ENCODE measurements at places on chromosomes 5 and 9. TPM values are rescaled to one million over a fixed set of nuclear protein-coding genes. Genes with fewer than 3 reads are reported as not detected.

GRCh38 chr9:127166111-127166510 is 43.7 kb upstream of the ANGPTL2 start:
- no peak for DNase-seq

Gene DMRT2
- polyA plus RNA-seq: 0.06 TPM

Gene LCN9
- not detected for polyA plus RNA-seq

Gene CCNJL
- polyA plus RNA-seq: 7.4 TPM

DNA sequence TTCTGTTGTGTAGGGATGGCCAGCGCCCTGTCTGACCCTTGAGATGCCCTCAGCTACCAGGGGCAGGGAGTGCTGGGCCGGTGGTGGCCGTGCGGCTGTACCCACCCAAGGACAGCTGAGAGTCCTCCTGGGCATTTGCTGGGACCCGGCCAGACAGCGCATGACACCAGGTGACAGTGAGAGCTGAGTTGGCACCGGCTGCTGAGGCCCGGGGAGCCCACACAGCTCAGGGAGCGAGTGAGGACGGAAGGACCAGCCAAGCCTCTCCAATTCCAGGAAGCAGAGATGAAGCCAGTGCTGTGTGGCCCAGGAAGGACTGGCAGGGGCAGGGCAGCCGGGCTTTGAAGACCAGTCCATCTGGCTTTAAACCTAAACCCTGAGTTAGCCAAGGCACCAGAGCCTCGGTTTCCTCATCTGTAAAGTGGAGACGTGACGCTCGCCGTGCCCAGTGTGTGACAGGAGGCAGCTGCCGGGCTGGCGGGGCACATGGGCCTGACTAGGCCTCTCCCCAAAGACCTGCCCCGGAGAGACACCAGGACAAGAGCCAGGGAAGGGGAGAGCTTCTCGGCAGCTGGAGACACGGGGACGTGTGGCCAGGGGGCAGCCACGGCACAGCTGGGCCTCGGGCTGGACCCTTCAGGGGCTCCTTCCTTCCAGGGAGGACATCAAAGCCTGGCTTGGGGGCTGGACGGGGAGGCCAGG is 3.0 kb upstream of the AGPAT2 start:
- DNase-seq: no peak

- no peak for DNase-seq
Observed at GRCh38 chr5:156678484-156678883, 171.6 kb upstream of the PPP1R2B start.

DNA sequence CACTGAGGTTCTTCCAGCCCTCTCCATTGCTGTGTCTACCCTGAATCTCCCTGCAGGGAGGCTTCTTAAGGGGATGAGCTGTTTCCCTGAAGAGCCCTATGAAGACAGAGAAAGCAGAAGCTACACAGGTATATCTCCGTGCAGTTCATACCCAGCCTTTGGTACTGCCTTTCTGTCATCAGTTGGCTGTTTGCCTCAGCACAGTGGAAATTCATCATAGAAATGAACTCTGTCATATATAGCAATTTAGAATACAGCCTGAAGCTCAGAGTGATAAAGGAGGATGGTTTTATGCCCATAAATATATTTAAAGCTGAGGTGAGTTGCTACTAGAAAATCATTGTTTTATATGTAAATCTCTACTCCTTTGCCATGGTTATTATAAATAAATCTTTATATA is 42.6 kb upstream of the KCNN2 start:
- no peak for DNase-seq

DNA sequence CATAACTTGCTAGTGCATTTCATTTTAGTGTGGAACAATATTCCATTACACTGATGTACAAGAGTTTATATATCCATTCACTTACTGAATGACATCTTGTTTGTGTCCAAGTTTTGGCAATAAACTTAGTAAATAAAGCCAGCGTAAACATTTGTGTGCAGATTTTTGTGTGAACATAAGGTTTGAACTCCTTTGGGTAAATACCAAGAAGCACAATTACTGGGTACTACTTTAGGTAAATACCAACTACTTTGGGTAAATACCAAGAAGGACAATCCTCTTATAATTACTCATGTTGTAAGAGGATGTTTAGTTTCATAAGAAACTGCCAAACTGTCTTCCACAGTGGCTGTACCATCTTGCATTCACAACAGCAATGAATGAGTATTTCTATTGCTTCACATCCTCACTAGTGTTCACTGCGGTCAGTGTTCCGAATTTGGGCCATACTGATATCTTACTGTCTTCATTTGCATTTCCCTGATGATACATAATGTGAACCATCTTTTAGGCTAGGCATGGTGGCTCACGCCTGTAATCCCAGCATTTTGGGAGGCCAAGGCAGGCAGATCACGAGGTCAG is 2.3 kb upstream of the SYK start:
- DNase-seq: no peak

DNA sequence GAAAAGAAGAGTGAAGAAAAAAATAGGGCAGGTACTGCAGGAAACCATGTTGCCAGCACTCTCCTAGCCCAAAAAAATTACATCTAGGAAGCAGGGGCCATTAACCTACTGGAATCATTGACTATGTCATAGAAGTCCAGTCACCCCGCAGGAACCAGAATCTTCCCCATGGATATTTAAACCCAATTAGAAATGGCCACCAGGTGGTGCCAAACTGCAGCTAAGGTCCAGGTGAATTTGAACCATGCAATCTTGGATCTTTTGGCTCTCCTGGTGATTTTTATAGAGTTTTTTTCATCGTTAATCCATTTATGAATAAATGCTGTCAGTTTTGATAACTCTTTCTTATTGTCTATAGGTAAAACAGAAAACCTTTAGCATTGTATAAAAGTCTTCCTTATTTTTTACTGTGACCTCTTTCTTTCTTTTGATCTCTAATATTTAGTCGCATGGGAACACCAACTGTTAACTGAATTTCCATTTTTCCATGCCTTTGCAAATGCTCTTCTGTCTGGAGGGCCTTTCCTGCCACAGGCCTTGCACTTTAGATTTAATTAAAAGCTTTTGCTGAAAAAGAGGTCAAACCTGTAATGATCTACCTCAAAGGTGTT is 147.5 kb upstream of the FGF10 start:
- DNase-seq: peak; percentile 29

Gene SLC25A48
- polyA plus RNA-seq: 0.18 TPM

Gene ALDH7A1
- polyA plus RNA-seq: 64.5 TPM

GRCh38 chr9:14779566-14780022 is 57.1 kb upstream of the CER1 start:
- DNase-seq: no peak

GRCh38 chr5:51208296-51208695 is 175.0 kb upstream of the ISL1 start:
- DNase-seq: no peak

Gene ZFP37
- polyA plus RNA-seq: 2.0 TPM

Gene PCDHA9
- polyA plus RNA-seq: not detected

Gene DRD1
- 0.90 TPM for polyA plus RNA-seq

Gene PAIP2
- 95.3 TPM for polyA plus RNA-seq

DNA sequence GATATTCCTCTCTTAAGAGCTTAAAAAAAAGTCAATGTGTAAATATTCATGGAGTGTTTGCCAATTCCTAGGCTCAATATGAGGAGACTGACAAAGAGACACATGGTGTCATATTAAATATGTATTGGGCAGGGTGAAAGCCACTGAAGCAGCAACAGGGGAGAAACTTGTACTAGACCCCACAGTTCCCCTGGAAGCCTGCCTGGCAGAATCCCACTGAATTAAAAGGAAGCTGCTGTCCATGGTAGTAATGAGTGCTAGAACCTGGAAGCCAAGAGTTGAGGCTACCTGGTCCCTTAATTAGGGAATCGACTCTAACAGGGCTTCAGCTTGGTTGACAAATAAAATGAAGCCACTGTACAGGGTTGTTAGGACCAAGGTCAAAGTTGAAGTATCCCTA is 129.4 kb upstream of the GPR151 start:
- no peak for DNase-seq

GRCh38 chr5:87195616-87196015 is 72.1 kb upstream of the RASA1 start:
- DNase-seq: no peak

- peak; percentile 46 for DNase-seq
Observed at GRCh38 chr5:135245521-135246499, 153.2 kb downstream of the MACROH2A1 start.

DNA sequence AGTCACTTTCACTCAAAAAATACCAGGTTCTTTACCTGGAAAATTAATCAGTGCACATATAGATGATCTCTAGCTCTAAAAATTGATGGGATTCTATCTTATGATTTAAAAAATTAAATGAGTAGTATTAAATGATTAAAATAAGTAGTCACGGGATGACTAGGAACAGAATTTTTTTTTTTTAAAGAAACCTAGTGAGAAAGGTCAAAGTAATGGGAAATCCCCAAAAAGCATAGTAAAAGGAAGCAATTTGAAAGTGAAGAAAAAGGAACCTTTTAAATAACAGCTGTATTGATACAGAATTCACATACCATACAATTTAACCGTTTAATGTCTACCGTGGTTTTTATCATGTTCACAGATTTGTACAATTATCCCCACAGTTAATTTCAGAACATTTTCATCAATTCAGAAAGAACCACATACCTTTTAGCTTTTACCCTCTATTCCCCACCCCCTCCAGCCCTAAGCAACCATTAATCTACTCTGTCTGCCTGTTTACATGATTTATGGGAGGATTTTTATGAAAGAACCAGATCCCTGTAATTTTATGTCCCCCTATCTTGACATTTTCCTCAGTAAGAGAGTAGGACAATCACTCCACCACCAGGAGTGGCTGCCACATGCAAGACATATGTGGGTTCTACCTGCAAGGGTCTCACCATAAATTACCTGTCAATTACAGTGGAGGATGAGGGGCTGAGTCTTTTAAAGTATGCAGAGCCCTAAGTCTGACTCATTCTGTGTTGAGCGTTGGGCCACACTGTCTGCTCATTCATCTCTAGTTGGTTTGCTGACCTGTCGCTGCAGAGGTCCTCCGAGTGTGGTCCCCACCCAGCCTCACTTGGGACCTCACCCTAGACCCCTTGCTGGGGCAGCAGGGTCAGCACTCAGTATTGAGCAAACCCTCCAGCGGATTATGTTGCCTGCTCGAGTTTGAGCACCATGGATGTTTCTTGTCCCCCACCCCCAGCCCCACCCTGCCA is 16.0 kb downstream of the ANKRD33B start:
- no peak for DNase-seq

GRCh38 chr9:92332577-92333281 is 7.0 kb downstream of the CENPP start:
- DNase-seq: no peak

- no peak for DNase-seq
Observed at GRCh38 chr5:15620501-15620900, 120.5 kb downstream of the FBXL7 start.

Gene MEGF10
- not detected for polyA plus RNA-seq

DNA sequence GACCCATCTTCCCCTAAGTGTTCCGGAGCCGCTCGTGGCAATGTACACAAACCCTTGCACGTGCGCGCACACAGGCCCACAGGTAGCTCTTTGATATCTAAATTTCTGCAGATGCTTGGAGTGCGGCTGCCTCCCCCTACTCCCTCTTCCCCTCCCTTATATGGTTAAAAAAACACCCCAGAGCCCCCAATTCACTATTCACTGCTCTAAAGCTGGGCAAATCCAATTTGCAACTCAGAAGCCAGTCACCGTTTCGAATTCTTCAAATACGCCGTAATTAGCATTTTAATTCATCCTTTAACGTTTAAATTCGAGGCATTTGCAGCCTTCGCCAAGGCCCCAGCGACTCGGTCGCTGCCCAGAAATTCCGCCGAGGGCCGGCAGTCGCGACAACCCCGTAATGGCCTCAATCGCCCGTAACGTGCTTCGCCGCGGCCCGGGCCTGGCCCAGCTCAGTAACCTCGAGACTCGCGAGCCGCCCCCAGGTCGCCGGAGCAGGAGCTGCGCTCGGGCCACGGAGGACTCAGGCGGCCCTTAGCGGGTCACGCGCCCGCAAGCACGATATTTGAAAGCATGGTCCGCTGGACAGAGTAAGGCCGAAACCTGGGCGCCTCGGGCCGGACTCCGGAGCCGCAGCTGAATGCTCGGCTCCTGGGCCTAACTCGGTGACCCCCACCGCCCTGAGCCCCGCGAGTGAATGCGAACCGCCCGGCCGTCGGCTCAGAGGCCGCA is 1.3 kb downstream of the IRX2 start:
- DNase-seq: no peak

Gene PKD2L2
- not detected for polyA plus RNA-seq

DNA sequence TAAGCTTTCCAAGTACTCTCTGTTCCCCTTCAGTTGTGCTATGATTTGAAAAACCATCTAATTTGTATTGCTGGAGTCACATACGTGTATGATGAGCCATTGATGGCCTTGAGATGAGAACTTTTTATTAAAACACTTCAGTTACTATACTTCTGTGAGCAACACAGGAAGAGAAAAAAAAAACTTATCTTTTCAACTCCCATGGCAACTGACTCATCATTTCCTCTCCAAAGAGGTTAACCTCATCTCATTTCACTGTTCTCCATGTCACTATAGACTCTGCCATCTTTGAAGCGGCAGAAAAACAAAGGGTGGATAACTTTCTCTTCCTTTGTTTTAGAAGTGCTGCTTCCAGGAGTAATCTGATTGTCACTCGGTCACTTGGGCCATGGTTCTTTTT is 104.3 kb upstream of the PCSK1 start:
- no peak for DNase-seq

Gene RASGRF2
- polyA plus RNA-seq: 2.2 TPM

- peak; percentile 44 for DNase-seq
Observed at GRCh38 chr9:129513282-129513681, 107.6 kb downstream of the C9orf50 start.

Gene PSAT1
- polyA plus RNA-seq: 200 TPM

Gene C9orf50
- not detected for polyA plus RNA-seq

GRCh38 chr5:147454996-147455677 is 54.7 kb downstream of the DPYSL3 start:
- no peak for DNase-seq

DNA sequence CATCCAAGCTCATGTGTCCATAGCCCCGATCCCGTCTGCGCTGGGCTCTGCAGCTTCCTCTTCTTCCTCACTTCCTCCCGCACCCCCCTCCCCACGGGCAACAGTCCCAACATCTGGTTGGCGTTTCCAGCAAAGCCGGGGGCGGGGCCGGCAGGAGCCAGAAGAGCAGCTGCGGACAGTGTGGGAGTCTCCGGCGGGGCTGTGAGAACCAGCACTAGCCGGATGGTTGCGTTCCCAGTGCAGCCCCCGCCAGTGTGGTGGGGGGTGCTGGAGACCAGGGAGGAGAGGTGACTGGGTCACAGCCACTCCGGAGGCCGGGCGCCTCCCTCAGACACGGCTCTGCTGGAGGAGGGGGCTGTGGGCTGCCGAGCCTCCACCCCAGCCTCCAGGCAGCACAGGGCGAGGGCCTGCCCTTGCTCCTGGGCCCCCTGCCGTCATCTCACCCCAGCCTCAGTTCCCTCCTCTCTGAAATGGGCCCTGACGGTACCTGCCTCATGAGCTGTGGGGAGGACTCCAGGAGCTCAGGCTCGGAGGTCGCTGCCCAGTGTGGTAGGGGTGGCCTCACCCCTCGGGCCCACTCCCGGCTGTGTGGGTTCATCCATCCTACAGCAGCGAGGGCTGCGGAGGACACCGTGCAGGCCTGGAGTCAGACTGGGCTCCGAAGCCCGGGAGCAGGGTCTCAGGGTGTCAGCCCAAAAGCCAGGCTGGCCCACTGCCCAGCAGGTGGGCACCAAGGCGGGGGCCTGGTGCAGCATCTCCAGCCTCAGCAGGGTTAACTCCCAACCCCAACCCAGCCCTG is 41.5 kb upstream of the NOTCH1 start:
- DNase-seq: no peak

Gene SHC3
- 0.37 TPM for polyA plus RNA-seq

Gene ANKRD18A
- polyA plus RNA-seq: 4.9 TPM

GRCh38 chr9:28976684-28977083 is 1403.4 kb upstream of the C9orf72 start:
- DNase-seq: no peak

- no peak for DNase-seq
Observed at GRCh38 chr5:14572385-14572784, 9.2 kb upstream of the OTULINL start.

- no peak for DNase-seq
Observed at GRCh38 chr5:95922798-95923197, 38.9 kb downstream of the ELL2 start.

Gene RABL6
- 71.4 TPM for polyA plus RNA-seq

All from A549 (cell line).